Mammary epithelial cell (primary cell): ENCODE measurements at places on chromosomes 7 and 10.
A peak's percentile ranks its signal among the peaks of the same experiment; 100 is the strongest.

GRCh38 chr10:35423505-35424306 is 87.4 kb downstream of the CCNY start:
- DNase-seq: peak; percentile 75

GRCh38 chr10:11838298-11838852 is 15.2 kb downstream of the PROSER2 start:
- peak; percentile 18 for DNase-seq

DNA sequence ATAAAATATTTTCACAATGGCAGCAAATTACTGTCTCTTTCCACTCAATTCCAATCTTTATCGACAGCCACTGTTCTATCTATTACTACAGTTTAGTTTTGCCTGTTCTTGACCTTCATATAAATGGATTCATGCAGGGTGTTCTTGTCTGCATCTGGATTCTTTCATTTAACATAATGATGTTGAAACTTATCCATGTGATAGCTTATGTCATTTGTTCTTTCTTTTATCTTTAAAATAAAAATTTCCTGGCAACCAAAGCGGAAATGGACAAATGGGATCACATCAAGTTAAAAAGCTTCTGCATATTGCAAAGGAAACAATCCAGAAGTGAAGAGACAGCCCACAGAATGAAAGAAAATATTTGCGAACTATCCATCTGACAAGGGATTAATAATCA is 20.5 kb upstream of the DMTF1 start:
- no peak for DNase-seq

DNA sequence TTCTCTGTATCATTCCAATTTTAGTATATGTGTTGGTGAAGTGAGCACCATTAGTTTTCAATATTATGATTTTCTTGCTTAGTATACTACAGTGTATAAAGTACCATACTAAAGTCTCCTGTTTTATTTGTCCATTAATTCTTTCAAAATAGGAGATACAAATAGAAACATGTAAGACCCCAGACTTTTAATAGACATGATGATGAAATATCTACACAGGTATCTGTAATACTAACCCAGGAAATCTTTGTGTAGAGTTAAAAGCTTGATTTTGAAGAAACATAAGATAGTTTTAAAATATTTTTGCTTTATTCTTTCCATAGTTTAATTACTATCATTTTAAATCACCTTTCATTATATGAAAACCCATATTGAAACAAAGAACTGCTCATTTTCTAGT is 133.8 kb upstream of the WNT16 start:
- DNase-seq: no peak

DNA sequence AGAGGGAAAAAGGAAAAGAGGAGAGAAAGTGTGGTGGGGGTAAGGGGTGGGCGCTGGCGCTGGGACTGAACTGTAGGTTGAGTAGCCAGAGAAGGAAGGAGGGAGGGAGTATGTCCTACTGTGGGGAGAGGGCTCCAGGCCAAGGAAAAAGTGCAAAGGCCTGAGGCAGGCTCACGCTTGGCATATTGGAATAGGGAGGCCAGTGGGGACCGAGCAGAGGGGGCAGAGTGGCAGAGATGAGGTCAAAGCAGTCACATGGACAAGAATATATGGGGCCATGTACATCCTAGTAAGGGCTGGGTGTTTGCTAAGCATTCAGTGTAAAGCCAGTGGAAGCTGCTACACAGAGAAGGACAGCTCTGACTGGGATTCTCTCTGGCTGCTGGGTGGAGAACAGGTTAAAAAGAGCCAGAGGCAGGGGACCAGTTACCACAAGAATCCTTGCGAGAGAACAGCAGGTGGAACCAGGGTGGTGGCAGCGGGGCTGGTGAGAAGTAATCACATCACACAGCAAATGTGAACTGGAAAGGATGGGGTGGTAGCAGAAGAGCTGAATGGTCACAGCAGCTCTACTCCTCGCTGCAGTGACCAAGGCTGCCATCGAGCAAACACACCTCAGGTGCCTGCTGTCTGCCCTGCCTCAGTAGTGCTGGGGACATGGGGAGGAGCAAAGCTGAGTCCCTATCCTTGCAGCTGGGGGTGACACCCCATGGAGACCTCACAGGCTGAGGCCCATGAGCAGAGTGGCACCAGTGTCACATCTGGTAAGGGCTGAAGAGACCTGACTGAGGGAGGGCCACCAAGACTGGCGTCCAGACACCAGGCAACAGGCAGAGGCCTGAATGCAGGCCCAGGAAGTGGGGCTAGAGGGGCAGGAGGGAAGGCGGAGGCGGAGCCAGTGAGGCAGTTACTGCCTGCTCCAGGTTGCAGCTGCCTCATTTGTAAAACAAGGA is 39.5 kb downstream of the FAM53B start:
- no peak for DNase-seq

DNA sequence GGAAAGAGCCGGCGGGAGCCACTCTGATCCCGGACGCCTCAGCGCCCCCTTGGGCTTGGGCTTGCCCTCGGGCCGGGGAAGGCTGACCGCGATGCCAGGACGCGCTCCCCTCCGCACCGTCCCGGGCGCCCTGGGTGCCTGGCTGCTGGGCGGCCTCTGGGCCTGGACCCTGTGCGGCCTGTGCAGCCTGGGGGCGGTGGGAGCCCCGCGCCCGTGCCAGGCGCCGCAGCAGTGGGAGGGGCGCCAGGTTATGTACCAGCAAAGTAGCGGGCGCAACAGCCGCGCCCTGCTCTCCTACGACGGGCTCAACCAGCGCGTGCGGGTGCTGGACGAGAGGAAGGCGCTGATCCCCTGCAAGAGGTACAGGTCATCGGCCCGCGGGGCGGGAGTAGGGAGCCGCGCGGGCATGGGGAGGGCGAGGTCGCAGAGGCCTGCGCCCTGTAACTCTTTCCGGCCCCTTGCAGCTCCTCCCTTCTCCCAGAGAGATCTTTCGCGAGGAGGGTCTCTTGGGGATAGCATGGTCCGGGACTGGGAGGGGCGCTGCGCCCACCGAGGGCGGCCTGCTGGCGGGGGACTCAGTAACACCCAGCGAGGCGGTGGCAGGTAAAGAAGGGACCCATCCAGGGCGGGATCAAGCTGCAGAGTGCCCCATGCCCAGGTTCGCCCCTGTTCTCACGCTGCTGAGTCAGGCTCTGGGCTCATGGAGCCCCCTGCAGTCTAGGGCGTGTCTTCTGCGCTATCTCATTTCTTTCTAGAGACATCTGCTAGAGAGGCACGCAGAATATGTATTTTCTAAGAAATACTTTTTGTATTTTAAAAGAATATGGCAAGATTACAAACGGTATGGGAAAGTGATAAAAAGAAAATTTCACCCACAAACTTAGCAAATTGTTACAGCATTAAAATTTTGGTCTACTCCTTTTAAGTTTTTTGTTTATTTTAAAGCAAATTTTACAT is 687 bp downstream of the EPDR1 start:
- peak; percentile 23 for DNase-seq

GRCh38 chr10:102635377-102635776 is 8.9 kb upstream of the TRIM8 start:
- DNase-seq: no peak
